Pulmonary artery endothelial cell (primary cell): ENCODE measurements at places on chromosomes 5 and 9.

DNA sequence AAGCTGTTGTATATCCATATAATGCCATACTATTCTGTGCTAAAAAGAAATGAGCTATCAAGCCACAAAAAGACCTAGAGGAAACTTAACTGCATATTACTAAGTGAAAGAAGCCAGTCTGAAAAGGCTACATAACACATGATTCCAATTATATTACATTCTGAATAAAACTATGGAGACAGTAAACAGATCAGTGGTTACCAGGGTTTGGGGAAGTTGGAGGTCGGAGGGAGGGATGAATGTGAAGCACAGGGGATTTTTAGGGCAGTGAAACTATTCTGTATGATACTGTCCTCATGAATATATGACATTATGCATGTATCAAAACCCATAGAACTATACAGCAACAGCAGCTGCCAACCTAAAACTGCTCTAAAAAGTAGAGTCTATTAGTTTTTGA, 5.6 kb upstream of the RFK start:
- no peak for DNase-seq

- no peak for DNase-seq
These were observed 426.2 kb upstream of the BRINP1 start for GRCh38 chr9:119795395-119795794.

DNA sequence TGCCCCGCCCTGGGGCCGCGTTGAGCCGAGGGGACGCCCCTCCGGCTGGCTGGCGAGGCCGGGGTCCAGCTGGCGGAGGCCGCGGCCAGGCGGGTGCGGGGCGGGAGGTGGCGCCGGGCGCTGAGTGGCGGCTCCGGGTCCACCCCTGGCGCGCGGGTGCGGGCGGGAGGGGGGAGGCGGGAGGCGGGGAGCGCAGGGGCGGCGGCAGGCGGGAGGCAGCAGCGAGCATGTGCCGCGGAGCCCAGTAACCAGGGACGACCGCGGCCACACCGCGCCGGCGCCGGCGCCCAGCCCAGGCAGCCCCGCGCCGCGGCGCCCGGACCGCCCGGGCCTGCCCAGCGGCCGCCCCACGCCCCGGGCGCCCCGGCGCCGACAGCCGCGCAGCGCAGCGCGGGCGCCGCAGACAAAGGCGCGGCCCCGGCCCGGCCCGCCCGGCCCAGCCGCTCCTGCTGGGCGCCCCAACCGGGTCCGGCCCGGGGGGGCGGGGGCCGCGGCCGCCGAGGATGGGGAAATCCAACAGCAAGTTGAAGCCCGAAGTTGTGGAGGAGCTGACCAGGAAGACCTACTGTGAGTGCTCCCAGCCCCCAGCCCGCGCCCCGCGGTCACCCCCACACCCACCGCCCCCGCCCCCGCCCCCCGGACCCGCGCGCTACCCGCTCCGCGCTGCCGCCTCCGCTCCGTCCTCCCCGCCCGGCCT, at the start of gene NCS1:
TSS of gene NCS1 (plus strand) at position 244 of the 697 bp plus-strand sequence. CDS start at position 504, 260 bp downstream.
- DNase-seq = no peak

DNA sequence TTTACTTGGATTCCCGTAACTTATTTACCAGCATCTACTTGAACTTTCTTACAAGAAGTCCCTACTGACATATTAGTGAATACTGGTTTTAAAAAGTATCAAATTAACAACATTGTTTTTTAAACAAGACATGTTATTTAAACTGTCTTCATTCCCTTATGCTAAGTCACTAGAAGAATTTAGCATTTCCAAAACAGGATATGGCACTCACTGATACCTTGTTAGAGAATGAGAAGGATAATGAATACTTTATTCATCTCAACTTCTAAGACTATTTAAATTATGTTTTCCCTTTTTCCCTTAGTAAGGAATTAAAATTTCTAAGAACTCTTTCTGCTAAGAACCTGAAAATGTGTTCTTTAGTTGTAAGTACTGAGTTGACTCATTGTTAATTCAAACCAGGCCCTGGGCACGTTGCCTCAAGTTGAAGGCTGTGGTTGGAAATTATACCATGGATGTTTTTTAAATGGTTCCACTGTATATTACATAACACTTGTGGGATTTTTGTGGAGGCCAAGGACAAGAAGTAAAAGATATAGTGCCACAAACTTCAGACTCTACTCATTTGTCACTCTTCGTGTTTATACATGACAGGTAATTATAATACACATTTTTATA, 219.0 kb upstream of the EDIL3 start:
- no peak for DNase-seq

DNA sequence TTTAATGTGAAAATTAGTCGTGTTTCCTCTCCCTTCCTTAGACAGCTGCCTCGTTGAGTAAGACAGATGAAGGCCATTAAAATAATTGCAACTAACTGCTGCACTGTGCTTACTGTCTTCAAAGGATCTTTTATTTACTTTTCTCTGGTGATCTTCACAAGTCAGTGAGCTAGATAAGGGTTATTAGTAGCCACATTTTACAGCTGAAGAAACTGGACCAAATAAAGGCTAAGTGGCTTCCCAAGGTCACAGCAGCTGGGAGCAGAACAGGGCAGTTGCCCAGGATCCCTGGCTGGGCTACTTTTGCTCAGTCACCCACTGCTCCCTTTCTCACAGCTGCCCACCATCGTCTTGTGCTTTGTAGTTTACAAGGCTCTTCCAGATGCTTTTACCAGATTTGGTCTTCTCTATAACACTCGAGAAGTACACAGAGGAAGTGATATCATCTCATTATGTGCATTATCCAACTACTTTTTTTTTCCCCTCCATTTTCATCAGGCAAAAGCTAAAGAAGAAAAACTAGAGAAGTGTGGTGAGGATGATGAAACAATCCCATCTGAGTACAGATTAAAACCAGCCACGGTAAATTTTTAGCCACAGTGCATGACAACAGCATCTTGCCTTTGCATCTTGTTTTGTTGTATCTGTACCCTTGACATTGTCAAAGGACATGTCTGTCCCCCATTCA, 61.8 kb downstream of the ERAP1 start:
- DNase-seq = no peak

GRCh38 chr9:131950487-131950886, 129.2 kb downstream of the MED27 start:
- DNase-seq = no peak

DNA sequence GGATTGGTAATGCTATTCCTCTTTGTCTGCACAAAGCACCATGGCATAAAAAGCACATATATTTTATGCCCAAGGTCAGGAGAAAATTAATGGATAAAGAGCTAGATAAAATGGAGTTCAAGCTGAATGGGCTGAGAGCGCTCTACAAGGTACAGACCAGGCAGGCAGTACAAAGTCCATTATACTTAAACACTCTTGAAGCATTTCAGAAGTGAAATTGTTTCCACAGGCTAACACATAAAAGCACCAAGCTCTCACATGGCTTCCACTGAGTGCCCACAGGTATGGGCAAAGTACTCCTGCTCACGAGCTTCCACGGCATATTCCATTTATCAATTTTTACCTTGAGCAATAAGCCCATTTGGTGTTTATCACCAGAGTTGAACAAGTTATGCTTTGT, 771.2 kb upstream of the DMAC1 start:
- DNase-seq = no peak

- no peak for DNase-seq
These were observed 187.8 kb downstream of the NR3C1 start for GRCh38 chr5:143215690-143216089.

- DNase-seq = no peak
These were observed 66.6 kb upstream of the SPATA31D4 start for GRCh38 chr9:81861644-81862043.

GRCh38 chr5:15499528-15500324, at the start of gene FBXL7:
TSS of gene FBXL7 (plus strand) at chr5:15500180.
- DNase-seq = peak; percentile 46

- DNase-seq = no peak
These were observed 4.3 kb upstream of the SQSTM1 start for GRCh38 chr5:179816401-179816795.
